ENCODE measurements at places on chromosomes 13 and 19.

DNA sequence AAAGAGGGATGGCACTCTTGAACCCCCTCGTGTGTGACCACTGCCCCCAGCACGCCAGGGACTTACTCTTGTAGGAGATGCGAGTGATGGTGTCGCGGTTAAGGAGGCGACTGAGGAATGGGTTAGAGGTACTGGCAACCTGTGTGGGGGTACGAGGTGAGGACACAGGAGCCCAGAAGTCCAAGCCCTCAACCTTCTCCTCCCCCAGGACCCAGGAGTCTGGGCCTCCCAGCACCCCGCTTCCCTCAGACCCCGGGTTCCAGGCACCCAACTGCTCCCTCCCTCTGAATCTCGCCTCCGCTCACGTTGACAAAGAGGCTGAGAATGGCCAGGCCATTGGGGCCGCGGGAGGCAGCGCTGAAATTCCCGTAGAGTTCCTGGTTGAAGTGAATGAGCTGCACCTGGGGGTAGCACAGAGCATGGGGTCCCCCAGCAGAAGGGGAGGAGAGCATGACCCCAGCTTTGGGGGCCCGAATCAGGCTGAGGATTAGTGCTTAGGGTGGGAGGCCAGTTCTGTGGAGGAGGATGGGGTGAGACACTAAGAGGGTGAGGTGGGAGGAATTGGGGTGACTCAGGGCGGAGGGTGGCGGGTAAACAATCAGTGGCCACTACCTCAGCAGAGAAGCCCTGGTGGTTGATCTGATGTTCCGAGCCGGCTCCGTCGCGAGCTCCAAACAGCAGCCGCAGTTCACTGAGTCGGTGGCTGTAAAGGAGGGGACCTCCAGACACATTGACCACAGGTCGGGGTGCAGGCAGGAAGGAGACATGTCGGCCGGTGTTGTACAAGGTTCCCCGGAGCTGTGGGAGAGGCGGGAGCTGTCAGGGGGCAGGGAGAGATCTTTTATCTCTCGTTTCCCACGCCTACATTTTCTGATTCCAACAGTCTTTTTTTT lies 2.5 kb upstream of the DBP start:
- H3K36me3 ChIP-seq = no peaks in the 10 kb centered on the region
- H3K27ac ChIP-seq = no peak overlapping the region
- DNase-seq = no peak
- H3K27me3 ChIP-seq = peaks cover 4% of the 10 kb centered on the region
- peak overlapping the region; percentile 6 for H3K4me3 ChIP-seq

GRCh38 chr13:48827709-48828108 lies 148.0 kb upstream of the FNDC3A start:
- H3K4me1 ChIP-seq = peaks cover 14% of the 10 kb centered on the region
- H3K36me3 ChIP-seq = peaks cover 5% of the 10 kb centered on the region
- peaks cover 5% of the 10 kb centered on the region for H3K27me3 ChIP-seq
- no peak overlapping the region for H3K27ac ChIP-seq
- no peak overlapping the region for H3K4me3 ChIP-seq

DNA sequence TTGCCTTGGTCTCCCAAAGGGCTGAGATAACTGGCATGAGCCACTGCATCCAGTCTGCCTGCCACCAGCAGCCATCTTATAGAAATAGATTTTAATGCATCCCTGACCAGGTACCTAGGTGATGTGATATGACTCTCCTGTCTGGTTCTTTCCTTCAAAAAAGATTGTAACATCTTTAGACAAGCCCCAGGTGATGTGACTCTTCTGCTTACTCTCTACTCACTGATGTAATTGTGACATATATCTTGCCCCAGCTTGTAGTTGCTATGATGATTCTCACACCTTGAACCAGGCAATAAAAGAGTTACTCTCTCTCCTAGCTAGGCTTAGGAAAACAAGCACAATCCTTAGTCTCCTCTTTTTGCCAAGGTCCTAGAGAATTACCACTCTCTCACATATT lies 30.6 kb upstream of the ZNF681 start:
- no peak overlapping the region for H3K4me3 ChIP-seq
- H3K4me1 ChIP-seq = no peaks in the 10 kb centered on the region
- H3K27me3 ChIP-seq = no peaks in the 10 kb centered on the region
- H3K27ac ChIP-seq = no peak overlapping the region

GRCh38 chr19:43738780-43739211 lies 16.0 kb downstream of the SMG9 start:
- DNase-seq = no peak
- no peaks in the 10 kb centered on the region for H3K4me1 ChIP-seq
- no peak overlapping the region for H3K4me3 ChIP-seq
- peaks cover 73% of the 10 kb centered on the region for H3K36me3 ChIP-seq
- H3K27me3 ChIP-seq = no peaks in the 10 kb centered on the region

- DNase-seq = no peak
- H3K27me3 ChIP-seq = peaks cover 36% of the 10 kb centered on the region
- H3K27ac ChIP-seq = no peak overlapping the region
- H3K4me1 ChIP-seq = peaks cover 1% of the 10 kb centered on the region
- no peaks in the 10 kb centered on the region for H3K36me3 ChIP-seq
Measured at GRCh38 chr19:55146078-55146704, 2.8 kb downstream of the TNNT1 start.

- no peaks in the 10 kb centered on the region for H3K36me3 ChIP-seq
- no peaks in the 10 kb centered on the region for H3K27me3 ChIP-seq
- H3K4me1 ChIP-seq = peaks cover 27% of the 10 kb centered on the region
- no peak overlapping the region for H3K27ac ChIP-seq
Measured at GRCh38 chr13:26324867-26325266, 70.9 kb downstream of the CDK8 start.

GRCh38 chr19:11692127-11692790 lies 46.5 kb downstream of the ZNF823 start:
- peak overlapping the region; percentile 18 for H3K4me3 ChIP-seq
- no peak for DNase-seq
- H3K27me3 ChIP-seq = peaks cover 14% of the 10 kb centered on the region
- H3K36me3 ChIP-seq = peaks cover 3% of the 10 kb centered on the region
- H3K4me1 ChIP-seq = peaks cover 8% of the 10 kb centered on the region

GRCh38 chr13:48163061-48163460 lies 68.2 kb upstream of the MED4 start:
- H3K4me3 ChIP-seq = no peak overlapping the region
- no peak overlapping the region for H3K27ac ChIP-seq
- H3K36me3 ChIP-seq = no peaks in the 10 kb centered on the region
- peaks cover 25% of the 10 kb centered on the region for H3K27me3 ChIP-seq

- no peak overlapping the region for H3K4me3 ChIP-seq
- H3K4me1 ChIP-seq = peaks cover 29% of the 10 kb centered on the region
- no peak for DNase-seq
Measured at GRCh38 chr13:50612717-50613116, 230.8 kb downstream of the DLEU7 start.

GRCh38 chr13:30307971-30308290 lies 580 bp upstream of the KATNAL1 start:
- DNase-seq = no peak
- no peaks in the 10 kb centered on the region for H3K27me3 ChIP-seq
- no peaks in the 10 kb centered on the region for H3K36me3 ChIP-seq
- peak overlapping the region; percentile 86 for H3K4me3 ChIP-seq
- no peak overlapping the region for H3K27ac ChIP-seq
- H3K4me1 ChIP-seq = peaks cover 38% of the 10 kb centered on the region

DNA sequence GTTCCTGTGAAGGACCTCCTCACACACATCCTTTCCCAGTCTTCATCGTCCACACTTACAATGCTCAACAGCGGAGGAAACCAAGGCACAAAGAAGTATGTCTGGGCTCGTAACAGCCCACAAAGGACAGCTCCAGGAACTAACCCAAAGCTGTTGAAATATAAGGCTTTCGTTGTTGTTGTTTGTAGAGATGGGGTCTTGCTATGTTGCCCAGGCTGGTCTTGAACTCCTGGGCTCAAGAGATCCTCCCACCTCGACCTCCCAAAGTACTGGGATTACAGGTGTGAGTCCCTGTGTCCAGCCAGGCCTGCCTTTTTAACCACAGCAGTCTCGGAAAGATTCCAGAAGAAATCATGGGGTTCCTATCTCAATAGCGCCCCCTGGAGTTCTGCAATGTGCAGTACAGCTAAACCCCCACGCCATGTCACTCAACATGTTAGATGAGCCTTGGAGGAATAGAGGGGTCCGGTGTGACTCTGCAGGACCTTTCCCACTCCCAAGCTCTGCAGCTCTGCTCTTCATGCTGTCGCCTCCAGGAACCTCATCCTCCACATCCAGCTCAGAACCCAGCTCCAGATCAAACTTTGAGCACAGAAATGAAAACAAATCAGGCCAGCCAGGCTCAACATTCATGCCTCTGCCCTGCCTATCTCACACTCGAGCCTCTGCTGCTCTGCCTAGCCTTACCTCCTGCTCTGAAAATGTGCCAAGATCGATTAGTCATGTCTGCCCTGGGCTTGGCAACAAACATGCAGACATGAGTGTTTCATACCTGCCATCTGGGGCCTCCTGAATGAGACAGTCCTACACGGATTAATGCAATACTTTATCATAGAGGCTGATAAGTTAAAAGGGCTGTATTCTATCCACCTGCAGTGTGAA lies 7.5 kb downstream of the PLA2G4C start:
- H3K4me1 ChIP-seq = peaks cover 9% of the 10 kb centered on the region
- H3K36me3 ChIP-seq = peaks cover 5% of the 10 kb centered on the region
- no peak overlapping the region for H3K4me3 ChIP-seq

- no peaks in the 10 kb centered on the region for H3K4me1 ChIP-seq
- no peaks in the 10 kb centered on the region for H3K36me3 ChIP-seq
- no peak overlapping the region for H3K4me3 ChIP-seq
- no peaks in the 10 kb centered on the region for H3K27me3 ChIP-seq
Measured at GRCh38 chr13:107144432-107144831, 576.5 kb upstream of the ARGLU1 start.

- no peaks in the 10 kb centered on the region for H3K27me3 ChIP-seq
- no peak for DNase-seq
- H3K27ac ChIP-seq = no peak overlapping the region
- H3K4me1 ChIP-seq = peaks cover 26% of the 10 kb centered on the region
- peaks cover 49% of the 10 kb centered on the region for H3K36me3 ChIP-seq
Measured at GRCh38 chr19:15421721-15422260, 3.0 kb upstream of the AKAP8L start.

GRCh38 chr13:73278186-73278585 lies 219.4 kb downstream of the KLF5 start:
- no peak overlapping the region for H3K4me3 ChIP-seq
- peaks cover 3% of the 10 kb centered on the region for H3K27me3 ChIP-seq
- DNase-seq = no peak
- no peak overlapping the region for H3K27ac ChIP-seq
- peaks cover 15% of the 10 kb centered on the region for H3K36me3 ChIP-seq
- H3K4me1 ChIP-seq = peaks cover 47% of the 10 kb centered on the region

- no peak overlapping the region for H3K27ac ChIP-seq
- H3K4me1 ChIP-seq = no peaks in the 10 kb centered on the region
- H3K4me3 ChIP-seq = no peak overlapping the region
- H3K36me3 ChIP-seq = no peaks in the 10 kb centered on the region
- H3K27me3 ChIP-seq = no peaks in the 10 kb centered on the region
Measured at GRCh38 chr13:66926200-66926850, 303.8 kb downstream of the PCDH9 start.

DNA sequence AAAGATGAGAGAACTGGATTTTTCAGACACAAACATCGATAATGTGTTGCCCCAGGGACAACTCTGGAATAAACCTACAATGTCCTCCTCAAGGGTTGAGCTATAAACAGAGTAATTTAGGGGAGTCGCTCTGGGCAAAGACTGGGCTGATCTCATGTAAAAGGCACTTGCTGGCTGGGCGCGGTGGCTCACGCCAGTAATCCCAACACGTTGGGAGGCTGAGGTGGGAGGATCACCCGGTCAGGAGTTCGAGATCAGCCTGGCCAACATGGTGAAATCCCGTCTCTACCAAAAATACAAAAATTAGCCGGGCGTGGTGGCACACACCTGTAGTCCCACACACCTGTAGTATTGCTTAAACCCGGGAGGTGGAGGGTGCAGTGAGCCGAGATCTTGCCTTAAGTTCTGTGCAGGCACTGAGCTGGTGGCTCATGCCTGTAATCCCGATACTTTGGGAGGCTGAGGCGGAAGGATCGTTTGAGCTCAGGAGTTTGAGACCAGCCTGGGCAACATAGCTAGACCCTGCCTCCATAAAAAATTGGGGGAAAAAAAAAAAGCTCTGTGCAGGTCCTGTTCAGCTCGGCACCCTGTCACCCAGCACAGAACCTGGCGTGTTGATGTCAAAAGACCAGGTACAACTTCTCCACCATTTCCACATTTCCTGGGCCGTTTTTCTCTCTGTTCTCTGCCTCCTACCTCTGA lies 1.4 kb downstream of the TIMM44 start:
- H3K27ac ChIP-seq = no peak overlapping the region
- H3K4me3 ChIP-seq = peak overlapping the region; percentile 84
- peaks cover 15% of the 10 kb centered on the region for H3K4me1 ChIP-seq
- H3K27me3 ChIP-seq = no peaks in the 10 kb centered on the region
- peaks cover 19% of the 10 kb centered on the region for H3K36me3 ChIP-seq

- H3K4me1 ChIP-seq = no peaks in the 10 kb centered on the region
- H3K4me3 ChIP-seq = no peak overlapping the region
- H3K36me3 ChIP-seq = no peaks in the 10 kb centered on the region
- H3K27ac ChIP-seq = no peak overlapping the region
- no peak for DNase-seq
- no peaks in the 10 kb centered on the region for H3K27me3 ChIP-seq
Measured at GRCh38 chr13:94928127-94928775, 215.9 kb upstream of the SOX21 start.

DNA sequence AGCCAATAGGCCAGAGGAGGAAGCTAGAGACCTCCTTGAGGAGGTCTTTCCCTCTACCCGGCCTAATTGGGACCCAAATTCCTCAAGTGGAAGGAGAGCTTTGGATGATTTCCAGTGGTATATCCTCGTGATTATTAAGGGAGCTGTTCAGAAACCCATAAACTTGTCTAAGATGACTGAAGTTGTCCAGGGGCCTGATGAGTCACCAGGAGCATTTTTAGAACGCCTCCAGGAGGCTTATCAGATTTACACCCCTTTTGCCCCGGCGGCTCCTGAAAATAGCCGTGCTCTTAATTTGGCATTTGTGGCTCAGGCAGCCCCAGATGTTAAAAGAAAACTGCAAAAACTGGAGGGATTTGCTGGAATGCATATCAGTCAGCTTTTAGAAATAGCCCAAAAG lies 198.1 kb downstream of the ZNF486 start:
- no peak overlapping the region for H3K27ac ChIP-seq
- no peaks in the 10 kb centered on the region for H3K27me3 ChIP-seq
- DNase-seq = no peak
- no peaks in the 10 kb centered on the region for H3K4me1 ChIP-seq
- H3K4me3 ChIP-seq = no peak overlapping the region
- no peaks in the 10 kb centered on the region for H3K36me3 ChIP-seq

Data from activated T-helper 2 cell treated with anti-CD3 and anti-CD28 coated beads, Interferon-gamma antibody, Interleukin-2, Interleukin-4, amounts not matched to agents 10 μg/mL and 5 μg/mL and 100 μg/mL, durations not matched to agents 14 hours and 24 hours and 36 hours (primary cell).